Left kidney (tissue), 8 donors: ENCODE measurements at places on chromosomes 16 and 17.

DNA sequence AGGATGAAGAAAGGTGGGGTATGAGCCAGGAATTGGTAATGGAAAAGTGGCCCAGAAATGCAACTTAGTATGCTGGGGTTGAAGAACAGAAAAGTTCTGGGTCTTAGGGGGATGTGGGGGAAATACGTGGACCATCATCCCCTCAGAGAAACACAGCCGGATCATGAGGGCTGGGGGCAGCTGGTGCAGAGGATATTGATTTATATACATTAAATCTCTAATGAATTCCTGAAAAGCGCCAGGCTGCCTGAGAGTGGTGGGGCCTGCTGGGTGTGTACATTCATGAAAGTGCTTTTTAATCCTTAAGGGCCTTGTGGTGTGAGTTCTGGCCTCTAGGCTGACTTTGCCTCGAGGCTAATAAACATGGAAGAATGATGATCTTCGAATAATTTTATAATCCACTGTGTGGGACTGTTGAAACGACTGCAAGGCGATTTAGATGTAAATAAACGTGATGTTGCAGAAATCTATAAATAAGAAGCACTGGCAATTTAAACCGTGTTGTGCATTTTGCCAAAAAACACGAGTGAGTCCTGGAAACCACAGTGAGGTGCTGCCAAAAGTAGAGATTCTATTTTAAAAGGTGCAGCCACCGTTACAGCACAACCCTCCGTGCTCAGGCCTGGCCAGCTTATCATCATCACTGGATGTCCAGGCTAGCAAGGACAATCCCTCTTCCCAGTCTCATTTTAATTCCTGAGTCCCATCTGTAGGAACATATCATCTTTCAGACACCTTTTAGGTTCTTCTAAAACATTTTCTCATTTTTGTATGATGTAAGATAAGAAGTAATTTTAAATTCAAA is 32.1 kb downstream of the PRKAR1A start:
- no peak for DNase-seq

- DNase-seq = no peak
These were observed 18.5 kb downstream of the C16orf82 start for GRCh38 chr16:27085182-27085581.

DNA sequence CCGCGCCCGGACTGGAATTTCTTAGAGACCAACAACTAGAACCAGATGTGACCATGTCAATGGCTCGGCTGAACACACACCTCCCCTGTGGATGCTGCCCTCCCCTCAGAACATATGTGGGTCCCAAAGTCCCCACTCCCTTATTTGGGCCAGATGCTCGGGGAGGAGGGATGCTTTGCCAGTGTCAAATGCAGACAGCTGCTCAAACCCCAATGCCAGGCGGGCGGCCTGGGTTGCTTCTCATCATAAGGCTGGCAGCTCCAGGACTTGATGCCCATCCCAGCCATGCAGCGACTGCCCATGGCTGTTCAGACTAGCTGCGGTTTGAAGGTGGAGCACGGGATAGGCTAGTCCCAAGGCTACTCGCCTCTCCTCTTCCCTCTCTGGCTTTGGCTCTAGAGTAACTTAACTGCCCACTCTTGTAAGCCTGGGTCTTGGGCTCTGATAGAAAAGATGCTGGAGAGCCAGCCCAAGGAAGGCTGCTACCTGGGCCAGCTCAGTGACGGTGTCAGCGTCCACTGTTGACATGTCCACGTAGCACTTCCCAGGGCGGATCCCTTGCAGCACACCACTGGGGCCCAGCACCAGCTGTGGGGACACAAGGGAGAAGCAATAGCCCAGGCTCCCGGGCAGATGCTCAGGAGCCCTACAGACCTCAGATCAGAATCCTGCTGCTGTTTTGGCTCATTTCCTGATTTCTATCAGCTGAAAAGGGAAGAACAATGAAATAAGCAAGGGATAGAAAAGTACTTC is 11.0 kb upstream of the ROGDI start:
- no peak for DNase-seq

DNA sequence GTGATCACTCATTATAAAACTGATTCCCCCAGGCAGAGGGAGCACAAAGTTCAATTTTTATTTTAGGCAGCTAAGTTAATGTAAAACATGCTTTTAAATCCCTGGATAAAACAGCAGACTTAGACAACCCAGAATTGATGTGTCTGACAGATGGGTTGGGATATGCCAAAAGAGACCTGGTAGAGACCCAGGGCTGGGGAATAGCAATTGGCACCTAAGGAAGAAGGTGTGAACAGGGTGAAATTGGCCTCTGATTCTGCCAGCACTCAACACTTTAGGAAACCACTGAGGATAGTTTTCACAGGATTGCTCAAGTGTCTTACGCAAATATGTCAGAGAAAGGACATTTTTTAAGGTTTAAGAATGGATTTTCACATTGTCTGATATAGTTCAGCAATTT is 938.2 kb upstream of the CDH8 start:
- DNase-seq = no peak

- no peak for DNase-seq
These were observed 2.0 kb downstream of the TMUB2 start for GRCh38 chr17:44188576-44189403.

GRCh38 chr16:31709181-31709580 is 164.4 kb upstream of the ZNF267 start:
- no peak for DNase-seq

- no peak for DNase-seq
These were observed 22.3 kb downstream of the CAPNS2 start for GRCh38 chr16:55588799-55589198.

GRCh38 chr16:580946-581498 is 8.8 kb upstream of the RAB40C start:
- no peak for DNase-seq

GRCh38 chr17:11279776-11280344 is 38.8 kb downstream of the SHISA6 start:
- DNase-seq = no peak

DNA sequence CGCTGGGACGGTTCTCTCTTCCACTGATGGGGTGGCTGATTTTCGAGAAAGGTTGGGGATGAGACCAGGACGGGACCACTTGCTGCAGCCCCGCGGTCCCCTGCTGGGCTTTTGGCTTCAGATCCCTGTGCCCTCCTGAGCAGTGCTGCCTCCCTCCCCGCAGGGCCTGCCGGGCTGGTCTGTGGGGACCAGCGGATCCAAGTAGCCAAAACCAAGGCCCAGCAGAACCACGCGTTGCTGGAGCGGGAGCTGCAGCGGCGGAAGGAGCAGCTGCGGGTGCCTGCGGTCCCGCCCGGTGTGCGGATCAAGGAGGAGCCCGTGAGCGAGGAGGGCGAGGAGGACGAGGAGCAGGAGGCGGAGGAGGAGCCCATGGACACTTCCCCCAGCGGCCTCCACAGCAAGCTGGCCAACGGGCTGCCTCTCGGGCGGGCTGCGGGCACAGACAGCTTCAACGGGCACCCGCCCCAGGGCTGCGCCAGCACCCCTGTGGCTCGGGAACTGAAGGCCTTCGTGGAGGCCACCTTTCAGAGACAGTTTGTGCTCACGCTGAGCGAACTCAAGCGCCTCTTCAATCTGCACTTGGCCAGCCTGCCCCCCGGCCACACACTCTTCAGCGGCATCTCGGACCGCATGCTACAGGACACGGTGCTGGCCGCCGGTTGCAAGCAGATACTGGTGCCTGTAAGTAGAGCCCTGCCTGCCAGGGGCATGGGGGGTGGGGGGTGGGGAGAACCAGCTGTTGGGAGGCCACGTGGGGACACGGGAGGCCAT is 28.6 kb downstream of the POLR3E start:
- DNase-seq = no peak

GRCh38 chr16:11669380-11670146 is 1.3 kb downstream of the SNN start:
- DNase-seq = no peak

- no peak for DNase-seq
These were observed 680.3 kb upstream of the SOX9 start for GRCh38 chr17:71440513-71440912.

- no peak for DNase-seq
These were observed 12.0 kb downstream of the APPBP2 start for GRCh38 chr17:60514053-60514452.

- no peak for DNase-seq
These were observed 40.6 kb downstream of the SNX11 start for GRCh38 chr17:48148029-48148770.

- peak; percentile 33 for DNase-seq
These were observed 119.2 kb downstream of the HS3ST2 start for GRCh38 chr16:22933173-22933572.

GRCh38 chr17:48465884-48466283 is 35.9 kb upstream of the SKAP1 start:
- DNase-seq = no peak

DNA sequence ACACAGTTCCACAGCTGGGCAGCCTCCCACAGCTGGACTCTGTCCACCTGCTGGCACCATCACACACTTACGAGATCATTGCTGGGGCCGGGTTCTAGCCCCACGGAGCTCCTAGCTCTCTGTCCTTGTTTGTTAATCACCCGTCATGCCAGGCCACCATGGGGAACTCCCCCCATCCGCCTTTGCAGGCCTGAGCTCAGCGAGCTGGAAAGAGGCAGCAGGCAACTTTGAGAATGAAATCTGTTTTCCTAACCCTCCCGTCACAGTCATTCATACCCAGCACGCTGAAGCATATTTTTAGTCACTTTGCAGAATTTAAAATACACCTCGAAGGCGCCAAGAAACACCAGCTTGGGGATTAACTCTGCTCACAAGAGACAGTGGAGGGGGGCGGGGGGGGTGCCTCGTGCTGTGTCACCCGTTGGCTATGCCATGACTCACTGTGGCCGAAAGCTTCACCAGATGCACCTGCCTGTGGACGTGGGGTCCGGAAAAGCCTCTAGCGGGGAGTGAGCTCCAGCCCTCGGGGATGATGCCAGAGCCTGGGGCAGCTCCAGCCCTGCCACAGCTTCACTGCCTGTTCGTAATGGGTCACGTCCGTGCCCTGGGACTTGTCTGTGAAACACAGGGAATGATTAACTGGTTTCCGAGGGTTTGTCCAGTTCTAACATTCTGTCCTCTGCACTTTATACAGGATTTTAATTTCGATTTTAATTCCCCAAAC is 1.4 kb upstream of the SPNS2 start:
- DNase-seq = no peak

GRCh38 chr17:72439893-72440502 is 319.2 kb downstream of the SOX9 start:
- DNase-seq = no peak

GRCh38 chr17:27571563-27572352 is 59.2 kb upstream of the LGALS9 start:
- no peak for DNase-seq

- DNase-seq = no peak
These were observed 254.5 kb upstream of the ELAC2 start for GRCh38 chr17:13272296-13272695.

- no peak for DNase-seq
These were observed 29.3 kb upstream of the GSG1L start for GRCh38 chr16:28092721-28093384.

DNA sequence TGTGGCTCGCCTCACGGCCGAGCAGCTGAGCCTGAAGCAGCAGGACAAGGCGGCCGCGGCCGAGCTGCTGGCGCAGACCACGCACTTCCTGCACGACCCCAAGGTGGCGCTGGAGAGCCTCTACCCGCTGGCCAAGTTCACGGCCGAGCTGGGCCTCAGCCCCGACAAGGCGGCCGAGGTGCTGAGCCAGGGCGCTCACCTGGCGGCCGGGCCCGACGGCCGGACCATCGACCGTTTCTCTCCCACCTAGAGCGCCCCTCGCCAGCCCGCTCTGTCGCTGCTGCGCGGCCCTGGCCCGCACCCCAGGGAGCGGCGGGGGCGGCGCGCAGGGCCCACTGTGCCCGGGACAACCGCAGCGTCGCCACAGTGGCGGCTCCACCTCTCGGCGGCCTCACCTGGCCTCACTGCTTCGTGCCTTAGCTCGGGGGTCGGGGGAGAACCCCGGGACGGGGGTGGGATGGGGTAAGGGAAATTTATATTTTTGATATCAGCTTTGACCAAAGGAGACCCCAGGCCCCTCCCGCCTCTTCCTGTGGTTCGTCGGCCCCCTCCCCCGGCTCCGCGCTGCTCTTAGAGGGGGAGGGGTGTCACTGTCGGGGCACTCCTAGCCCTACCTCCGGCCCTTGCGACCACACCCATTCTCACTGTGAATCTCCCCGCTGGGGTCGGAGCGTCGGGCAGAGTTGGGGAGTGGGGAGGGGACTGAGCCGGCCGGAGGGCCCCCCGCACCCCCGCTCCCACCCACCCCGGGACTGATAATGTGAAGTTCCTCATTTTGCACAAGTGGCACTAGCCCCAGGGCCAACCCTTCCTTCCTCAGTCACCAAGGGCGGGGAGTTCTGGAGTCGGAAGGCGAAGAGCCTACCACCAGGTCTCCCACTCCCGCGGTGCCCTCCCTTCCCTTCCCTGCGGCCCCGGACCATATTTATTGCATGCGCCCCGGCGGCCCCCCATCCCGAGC is 4.0 kb downstream of the HIC1 start:
- DNase-seq = no peak

DNA sequence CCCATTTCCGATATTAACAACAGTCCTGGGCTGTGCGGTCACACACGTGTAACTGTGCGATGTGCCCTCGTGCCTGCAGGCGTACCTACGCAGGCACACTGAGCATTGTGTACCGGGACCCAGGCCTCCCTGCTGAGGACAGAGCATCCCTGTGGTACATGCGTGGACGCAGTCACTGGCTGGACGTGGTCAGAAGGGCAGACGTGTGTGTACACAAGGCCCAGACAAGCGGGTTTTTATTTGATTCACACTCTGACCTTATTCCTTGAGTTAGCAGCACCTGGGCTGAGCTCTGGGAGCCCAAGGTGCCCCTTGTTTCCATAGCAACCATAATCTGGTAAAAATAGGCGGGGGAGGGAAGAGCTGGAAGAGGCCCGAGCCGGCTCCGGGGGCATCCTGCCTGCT is 19.5 kb downstream of the RAP1GAP2 start:
- DNase-seq = no peak

GRCh38 chr16:56910654-56911539 is 21.0 kb upstream of the HERPUD1 start:
- DNase-seq = no peak

DNA sequence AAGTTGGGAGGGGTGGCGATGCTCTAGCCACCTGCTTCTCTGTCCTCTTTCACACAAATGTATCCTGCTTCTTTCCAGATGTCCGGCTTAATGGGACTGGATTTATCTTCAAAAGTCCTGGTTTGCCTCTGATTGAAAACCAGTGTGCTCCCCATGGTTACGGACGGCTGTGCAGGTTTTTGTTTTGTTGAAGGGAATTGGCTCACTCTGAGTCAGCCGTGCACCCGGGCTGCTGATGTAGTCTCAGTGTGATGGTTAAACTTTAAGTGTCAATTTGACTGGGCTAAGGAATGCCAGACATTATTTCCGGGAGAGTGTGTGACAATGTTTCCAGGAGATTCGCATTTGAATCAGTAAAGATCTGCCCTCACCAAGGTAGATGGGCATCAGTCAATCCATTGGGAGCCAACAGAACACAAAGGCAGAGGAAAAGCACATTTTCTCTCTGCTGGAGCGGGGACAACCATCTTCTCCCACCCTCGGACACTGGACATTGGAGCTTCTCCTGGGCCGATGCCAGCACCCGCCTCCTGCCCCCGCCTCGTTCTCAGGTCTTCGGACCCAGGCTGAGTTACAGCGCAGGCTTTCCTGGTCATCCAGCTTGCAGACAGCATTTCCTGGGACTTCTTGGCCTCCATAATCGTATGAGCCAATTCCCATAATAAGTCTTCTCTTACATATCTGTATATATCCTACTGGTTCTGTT is 126.9 kb upstream of the TNRC6C start:
- DNase-seq = no peak

- DNase-seq = peak; percentile 21
These were observed 538.2 kb upstream of the CDH5 start for GRCh38 chr16:65828296-65828695.

- peak; percentile 39 for DNase-seq
These were observed 524.6 kb downstream of the GRIN2A start for GRCh38 chr16:9657641-9658040.

GRCh38 chr17:77395501-77396048 is 254.8 kb downstream of the SEC14L1 start:
- DNase-seq = no peak
